ENCODE measurements at places on chromosomes 1 and 21. TPM values are rescaled to one million over a fixed set of nuclear protein-coding genes. Genes with fewer than 3 reads are reported as not detected.

The PLA2G5 gene
- not detected for total RNA-seq

The RAB29 gene
- 25.6 TPM for total RNA-seq

The TTLL10 gene
- not detected for total RNA-seq

The CR2 gene
- not detected for total RNA-seq

The RPE65 gene
- not detected for total RNA-seq

The NIT1 gene
- total RNA-seq, result 16.9 TPM

The ELAPOR1 gene
- 1.2 TPM for total RNA-seq

The C4BPB gene
- 0.28 TPM for total RNA-seq

The LAMC2 gene
- total RNA-seq, result not detected

The MATN1 gene
- 0.26 TPM for total RNA-seq

The SPRR2G gene
- total RNA-seq, result not detected

The SPRR1A gene
- total RNA-seq, result not detected

The RNASEL gene
- total RNA-seq, result 11.5 TPM

The DMRTA2 gene
- total RNA-seq, result 15.0 TPM

The DPYD gene
- 35.4 TPM for total RNA-seq

The PAQR7 gene
- 2.9 TPM for total RNA-seq

The PGLYRP4 gene
- total RNA-seq, result not detected

GRCh38 chr1:78280626-78281025 is 210.1 kb upstream of the PTGFR start:
- no peak for DNase-seq

GRCh38 chr1:209880031-209880430 is 52.3 kb downstream of the UTP25 start:
- no peak for DNase-seq

- DNase-seq, result no peak
These were observed 65.5 kb downstream of the PRKAA2 start for GRCh38 chr1:56710646-56711045.

DNA sequence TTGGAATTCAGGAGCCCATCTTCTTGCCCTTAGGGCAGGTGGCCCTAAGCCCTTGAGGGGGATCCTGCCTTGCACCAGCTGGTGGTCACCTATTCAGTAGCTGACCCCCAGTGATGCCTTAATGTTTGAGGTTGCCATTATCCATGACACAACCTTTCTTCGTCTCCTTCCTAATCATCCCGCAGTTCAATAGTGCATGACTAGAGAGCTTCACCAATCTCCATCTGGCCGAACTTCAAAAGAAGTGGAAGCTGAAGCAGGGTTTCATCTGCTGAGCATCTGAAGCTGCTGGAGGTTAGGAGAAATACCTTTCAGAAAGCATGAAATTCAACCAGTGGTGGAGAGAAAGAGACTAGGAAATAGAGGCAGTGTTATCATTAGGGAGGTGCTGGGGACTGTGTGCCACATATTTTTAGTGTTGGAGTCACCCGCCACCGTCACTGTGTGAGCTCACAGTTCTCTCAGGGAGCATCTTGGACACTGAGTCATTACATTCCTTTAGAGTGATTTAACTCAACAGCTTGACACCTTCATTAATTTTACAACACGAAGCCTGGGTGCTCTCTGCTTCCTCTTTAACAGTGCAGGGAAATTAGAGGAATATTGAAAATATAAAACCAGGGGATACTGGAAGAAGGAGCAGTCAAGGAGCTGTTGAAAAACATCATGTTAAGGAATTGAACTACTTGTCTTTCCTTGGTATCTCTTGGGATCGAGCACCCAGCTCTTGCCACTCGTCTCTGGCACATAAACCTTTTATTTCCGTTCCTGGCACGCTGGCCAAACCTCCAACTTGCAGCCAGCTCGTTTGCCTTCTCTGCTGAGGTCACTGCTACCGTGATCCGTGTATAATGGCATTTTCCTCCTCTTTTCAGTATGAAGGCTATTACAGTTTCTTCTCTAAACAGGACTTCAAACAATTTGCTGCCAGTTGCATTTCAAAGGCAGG is 53.6 kb downstream of the PEX14 start:
- DNase-seq, result peak; percentile 79

- no peak for DNase-seq
These were observed 151.0 kb downstream of the ST6GALNAC3 start for GRCh38 chr1:76225526-76225925.

DNA sequence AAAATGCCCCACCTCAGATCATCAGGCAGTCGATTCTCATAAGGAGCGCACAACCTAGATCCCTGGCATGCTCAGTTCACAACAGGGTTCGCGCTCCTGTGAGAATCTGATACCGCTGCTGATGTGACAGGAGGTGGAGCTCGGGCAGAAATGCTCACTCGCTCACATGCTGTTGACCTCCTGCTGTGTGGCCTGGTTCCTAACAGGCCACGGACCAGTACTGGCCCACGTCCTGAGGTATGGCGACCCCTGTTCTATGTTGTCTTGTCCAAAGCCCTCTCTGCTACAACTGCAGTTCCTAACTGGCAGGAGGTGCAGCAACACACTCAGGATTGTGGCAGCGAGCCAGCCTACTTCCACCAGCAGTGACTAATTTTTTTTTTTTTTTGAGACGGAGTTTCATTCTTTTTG is 70.6 kb downstream of the CLSTN1 start:
- DNase-seq, result no peak

GRCh38 chr1:167739752-167740151 is 18.0 kb downstream of the MPZL1 start:
- no peak for DNase-seq

- DNase-seq, result no peak
These were observed 33.0 kb downstream of the MAST2 start for GRCh38 chr1:45836451-45836850.

DNA sequence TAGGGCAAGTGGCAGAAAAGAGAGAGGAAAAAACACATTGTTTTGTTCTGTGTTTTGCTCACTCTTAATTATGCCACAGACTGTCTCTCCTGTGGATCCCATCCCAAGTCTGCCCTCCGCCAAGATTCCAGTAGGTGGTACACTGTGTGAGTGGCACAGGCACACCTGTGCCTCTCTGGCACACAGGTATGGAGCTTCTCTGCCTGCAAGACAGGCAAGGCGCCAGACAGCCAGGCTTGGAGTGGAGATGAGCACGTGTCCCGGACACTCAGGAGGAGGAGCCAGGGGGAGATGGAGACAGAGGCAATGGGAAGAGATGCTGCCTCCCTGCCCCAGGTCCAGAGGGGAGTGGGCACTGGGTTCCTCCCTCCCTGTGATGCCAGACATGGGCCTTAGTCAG is 6.5 kb upstream of the GRIK3 start:
- DNase-seq, result no peak

DNA sequence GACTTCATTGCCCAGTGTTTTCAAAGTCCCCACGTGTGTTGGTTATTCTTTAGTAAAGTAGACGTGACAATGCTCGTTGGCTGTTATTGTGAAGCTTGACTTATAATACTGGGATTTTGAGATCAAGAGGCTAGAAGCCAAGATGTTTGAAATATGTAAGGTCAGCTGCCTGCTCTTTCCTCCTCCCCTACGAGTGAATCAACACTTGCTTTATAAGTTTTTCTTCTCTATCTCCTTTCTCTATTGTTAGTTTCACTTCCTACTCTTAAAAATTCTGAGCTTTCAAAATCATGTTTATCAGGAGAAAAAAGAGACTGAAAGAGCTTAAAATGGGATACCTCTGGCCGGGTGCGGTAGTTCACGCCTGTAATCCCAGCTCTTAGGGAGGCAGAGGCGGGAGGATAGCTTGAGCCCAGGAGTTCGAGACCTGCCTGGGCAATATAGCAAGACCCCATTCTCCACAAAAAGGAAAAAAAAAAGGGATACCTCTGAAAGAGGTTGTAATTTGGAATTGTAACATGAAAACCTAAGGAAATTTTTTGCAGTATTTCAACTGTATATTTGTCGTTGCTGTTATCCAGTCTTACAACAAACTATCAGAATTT is 72.0 kb downstream of the EPB41 start:
- no peak for DNase-seq

- DNase-seq, result no peak
These were observed 75.5 kb upstream of the ATP5PO start for GRCh38 chr21:33991133-33991532.

DNA sequence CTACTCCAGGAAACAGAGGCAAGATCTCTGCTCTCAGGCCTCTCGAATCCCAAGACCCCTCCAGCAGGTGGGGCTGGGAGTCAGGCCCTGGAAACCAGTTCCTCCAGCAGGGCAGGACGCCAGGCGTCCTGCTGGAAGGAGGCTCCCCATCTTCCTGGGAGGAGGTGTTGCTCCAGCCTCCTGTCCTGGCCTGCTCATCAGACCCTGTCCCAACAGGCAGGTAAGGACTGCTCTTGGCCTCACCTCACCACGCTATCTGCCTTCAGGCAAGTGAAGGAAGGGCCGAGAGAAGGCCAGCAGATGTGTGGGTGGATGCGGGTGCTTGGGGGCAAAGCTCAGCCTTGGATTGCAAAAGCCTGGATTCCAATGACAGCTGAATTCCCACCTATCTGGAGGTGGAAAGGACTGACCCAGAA is 82.9 kb downstream of the SSBP3 start:
- DNase-seq, result no peak

- DNase-seq, result no peak
These were observed 73.9 kb downstream of the SLC66A1 start for GRCh38 chr1:19385869-19386591.

DNA sequence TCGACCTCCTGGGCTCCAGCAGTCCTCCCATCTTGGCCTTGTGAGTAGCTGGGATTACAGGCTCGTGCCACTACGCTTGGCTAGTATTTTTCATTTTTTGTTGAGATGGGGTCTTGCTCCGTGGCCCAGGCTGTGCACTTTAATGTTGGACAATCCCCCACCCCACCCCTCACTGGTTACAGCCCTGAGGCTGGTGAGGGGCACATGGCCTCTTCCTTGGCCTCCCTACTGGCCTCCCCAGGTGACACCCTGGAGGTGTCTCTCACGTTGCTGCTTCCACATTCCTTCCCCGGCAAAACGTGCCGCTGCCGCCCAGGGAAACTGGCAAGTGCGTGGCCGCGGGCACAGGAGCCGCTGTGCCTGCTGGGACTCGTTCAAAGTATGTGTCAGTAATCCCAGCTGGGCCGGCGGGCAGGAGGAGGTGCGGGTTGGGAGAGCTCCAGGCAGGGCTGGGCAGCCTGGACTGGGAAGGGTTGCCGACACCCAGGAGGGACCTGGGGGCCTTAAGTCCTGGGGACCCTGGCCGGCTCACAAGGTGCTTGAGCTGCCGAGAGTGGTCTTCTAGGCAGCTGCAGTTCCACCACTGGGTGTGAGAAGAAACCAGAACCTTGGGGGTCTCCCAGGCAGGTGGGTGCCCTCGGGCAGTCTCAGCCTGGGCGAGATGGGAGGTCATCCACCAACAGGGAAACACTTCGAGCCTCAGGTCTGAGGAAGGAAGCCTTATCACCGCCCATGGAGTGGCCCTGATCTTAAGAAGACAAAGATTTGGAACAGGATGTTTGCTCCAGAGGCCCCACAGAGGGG is 6.5 kb downstream of the WNT3A start:
- DNase-seq, result no peak

DNA sequence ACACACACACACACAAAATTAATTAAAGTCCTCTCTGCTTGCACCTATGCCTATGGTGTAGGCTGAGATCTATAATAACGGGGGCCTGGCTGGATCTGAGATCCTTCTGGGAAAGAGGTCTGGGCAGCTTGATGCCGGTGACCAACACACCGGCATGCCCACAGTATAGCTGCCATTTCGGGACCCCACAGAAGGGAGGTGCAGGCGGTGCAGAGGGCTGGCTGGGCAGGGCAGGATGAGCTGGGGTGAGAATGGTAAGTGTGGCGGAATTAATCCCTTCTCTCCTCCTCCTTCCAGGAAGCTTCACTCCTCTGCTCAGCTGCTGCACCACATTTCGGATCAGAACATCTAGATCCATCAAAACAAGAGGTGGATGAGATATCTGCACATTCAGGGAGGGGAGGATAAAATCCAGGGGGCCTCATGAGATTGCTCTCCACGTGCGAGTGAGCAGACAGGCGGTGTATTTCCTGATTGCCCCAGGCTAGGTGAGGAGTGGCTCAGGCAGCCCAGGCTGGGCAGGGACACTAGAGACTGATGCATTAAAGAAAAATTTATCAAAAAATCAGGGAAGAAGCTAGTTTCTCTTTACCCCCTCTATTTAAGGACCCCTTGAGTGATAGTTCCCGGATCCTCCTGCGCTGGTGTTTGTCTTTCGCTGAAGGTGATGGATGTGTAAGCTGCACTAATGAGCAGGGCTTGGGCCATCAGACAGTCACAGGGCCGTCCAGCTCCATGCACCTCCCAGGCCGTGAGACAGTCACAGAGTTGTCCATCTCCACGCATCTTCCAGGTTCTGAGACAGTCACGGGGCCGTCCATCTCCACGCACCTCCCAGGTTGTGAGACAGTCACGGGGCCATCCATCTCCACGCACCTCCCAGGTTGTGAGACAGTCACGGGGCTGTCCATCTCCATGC is 449.9 kb downstream of the PTPRU start:
- no peak for DNase-seq

DNA sequence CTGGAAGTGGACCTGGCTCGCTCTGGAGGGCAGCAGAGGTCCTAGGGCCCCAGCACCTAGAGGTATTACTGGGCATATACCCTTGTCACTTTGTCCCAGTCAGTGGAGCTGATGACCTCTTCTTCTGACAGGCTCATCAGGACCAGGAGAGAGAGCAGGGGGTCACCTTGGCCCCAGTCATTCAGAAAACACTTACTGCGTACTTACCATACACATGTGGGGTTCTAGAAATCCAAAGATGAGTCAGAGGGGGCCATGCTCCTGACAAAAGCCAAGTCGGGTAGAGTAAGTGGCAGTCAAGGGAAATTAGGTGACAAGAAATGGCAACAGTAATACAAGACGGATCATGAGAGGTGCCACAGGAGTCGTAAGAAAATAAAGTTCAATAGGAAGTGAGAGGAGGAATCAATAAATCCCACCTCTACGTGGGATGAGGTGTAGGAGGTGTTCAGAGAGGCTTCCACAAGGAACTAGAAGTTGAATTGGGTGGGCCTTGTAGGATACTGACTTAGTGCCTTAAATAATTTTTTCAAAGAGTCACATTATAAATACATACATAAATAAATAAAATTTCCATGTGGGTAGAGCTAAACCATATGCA is 6.8 kb downstream of the KCNC4 start:
- no peak for DNase-seq

DNA sequence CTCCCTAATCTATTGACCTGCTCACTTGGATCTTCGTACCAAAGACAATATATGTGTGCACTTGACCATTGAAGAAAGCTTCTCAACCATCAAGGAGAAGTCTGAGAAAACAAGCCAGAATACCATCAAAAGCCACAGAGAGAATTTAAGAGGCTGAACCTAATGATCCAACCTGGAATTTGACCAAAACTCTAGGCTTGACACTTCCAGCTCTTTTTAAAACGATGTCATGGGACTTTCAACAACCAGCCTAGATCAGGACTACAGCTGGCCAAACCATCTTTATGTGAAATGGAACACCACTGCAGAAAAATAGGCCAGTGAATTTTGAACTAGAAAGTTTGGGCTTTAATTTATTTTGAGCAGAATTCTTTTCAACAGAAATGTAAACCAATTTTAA is 444.4 kb downstream of the LTN1 start:
- no peak for DNase-seq

- no peak for DNase-seq
These were observed 77.7 kb downstream of the DSCAM start for GRCh38 chr21:40769231-40769630.

DNA sequence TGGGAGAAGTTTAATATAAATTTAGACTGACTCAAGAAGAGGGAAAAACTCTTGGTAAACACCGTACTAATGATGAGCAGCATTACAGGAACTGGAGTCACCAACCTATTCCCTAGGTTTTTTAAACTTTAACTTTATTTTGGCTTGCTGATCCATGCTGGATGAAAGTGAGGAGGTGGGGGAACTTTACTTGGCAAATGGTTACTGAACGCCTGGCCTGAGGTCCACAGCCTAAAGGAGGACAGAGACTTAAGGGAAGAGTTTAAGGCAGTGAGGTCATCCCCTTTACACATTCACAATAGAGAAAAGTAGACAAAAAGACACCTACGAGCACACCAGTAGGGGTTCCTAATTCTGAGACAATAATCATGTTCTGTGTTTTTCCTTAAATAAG is 25.6 kb upstream of the A3GALT2 start:
- DNase-seq, result no peak

All from SJSA1 (cell line).